ENCODE measurements at places on chromosomes 12 and 14. TPM values are rescaled to one million over a fixed set of nuclear protein-coding genes. Genes with fewer than 3 reads are reported as not detected.

The ATP5MC2 gene
- total RNA-seq: 409 TPM

The ACOT4 gene
- 2.2 TPM for total RNA-seq

The ACOT6 gene
- not detected for total RNA-seq

The PMEL gene
- total RNA-seq: 0.69 TPM

The GPR68 gene
- 3.7 TPM for total RNA-seq

The CACNA1C gene
- total RNA-seq: 3.6 TPM

The RNASE2 gene
- 16.8 TPM for total RNA-seq

The KIF5A gene
- total RNA-seq: 2.8 TPM

The PLEKHG7 gene
- not detected for total RNA-seq

GRCh38 chr12:85781766-85782165 lies 54.4 kb downstream of the RASSF9 start:
- H3K27ac ChIP-seq: no peak overlapping the region
- no peak overlapping the region for H3K4me3 ChIP-seq
- no peaks in the 10 kb centered on the region for H3K4me1 ChIP-seq
- DNase-seq: no peak

DNA sequence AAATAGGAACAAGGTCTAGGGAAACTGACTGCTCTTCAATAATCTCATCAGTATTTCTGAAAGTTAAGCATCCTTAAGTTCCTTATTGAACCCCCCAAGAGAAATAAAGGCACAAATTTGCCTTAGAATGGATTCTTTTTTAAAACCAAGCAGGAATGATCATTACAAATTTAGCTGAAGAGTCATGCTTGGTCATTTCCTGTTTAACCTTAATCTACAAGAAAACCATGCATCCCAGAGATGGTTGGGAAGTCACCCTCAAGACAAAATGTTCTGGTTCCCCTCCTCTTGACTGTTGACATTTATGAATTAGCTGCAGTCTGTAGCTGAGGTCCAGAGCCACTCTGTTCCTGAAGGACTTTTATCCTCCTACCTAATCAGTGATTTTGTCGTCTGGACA lies 291.8 kb upstream of the G2E3 start:
- H3K4me3 ChIP-seq: no peak overlapping the region
- no peaks in the 10 kb centered on the region for H3K4me1 ChIP-seq
- no peak overlapping the region for H3K27ac ChIP-seq
- no peaks in the 10 kb centered on the region for H3K27me3 ChIP-seq
- no peaks in the 10 kb centered on the region for H3K36me3 ChIP-seq

GRCh38 chr12:76757694-76758093 lies 6.2 kb upstream of the ZDHHC17 start:
- H3K4me3 ChIP-seq: no peak overlapping the region
- no peaks in the 10 kb centered on the region for H3K4me1 ChIP-seq
- no peaks in the 10 kb centered on the region for H3K27me3 ChIP-seq
- no peak overlapping the region for H3K27ac ChIP-seq
- DNase-seq: no peak

- no peaks in the 10 kb centered on the region for H3K4me1 ChIP-seq
- H3K4me3 ChIP-seq: no peak overlapping the region
- no peaks in the 10 kb centered on the region for H3K36me3 ChIP-seq
These were observed 121.9 kb downstream of the ITPR2 start for GRCh38 chr12:26711072-26711471.

GRCh38 chr12:21138016-21138415 lies 7.0 kb downstream of the SLCO1B1 start:
- no peak overlapping the region for H3K27ac ChIP-seq
- no peaks in the 10 kb centered on the region for H3K36me3 ChIP-seq
- H3K4me3 ChIP-seq: no peak overlapping the region
- H3K27me3 ChIP-seq: no peaks in the 10 kb centered on the region

- H3K36me3 ChIP-seq: peaks cover 36% of the 10 kb centered on the region
- no peak overlapping the region for H3K27ac ChIP-seq
- H3K4me1 ChIP-seq: peaks cover 10% of the 10 kb centered on the region
- DNase-seq: no peak
These were observed 39.8 kb downstream of the BAZ2A start for GRCh38 chr12:56590237-56590830.
